NCI-H1930 (cell line): ENCODE measurements at places on chromosomes 13 and 19.
A peak's percentile ranks its signal among the peaks of the same experiment; 100 is the strongest.

DNA sequence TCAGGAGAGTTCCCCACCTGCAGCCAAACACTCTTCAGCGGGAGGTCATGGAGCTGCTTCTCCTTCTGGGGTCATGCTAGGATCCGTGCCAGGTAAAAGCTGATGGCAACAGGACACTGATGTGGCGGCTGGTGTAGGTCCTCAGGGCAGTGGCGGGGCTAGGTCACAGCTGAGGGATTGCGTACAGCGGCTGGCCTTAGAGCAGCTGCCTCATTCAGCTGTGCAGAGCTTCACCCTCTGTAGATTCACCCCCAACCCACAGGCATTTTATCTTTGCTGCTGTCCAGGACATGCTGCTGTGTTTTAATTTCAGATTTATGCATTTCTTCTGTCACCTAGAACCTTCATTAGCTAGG lies 2.3 kb downstream of the MCF2L start:
- DNase-seq, result no peak

- no peak for DNase-seq
Observed at GRCh38 chr19:593505-593904, 3.8 kb downstream of the HCN2 start.

GRCh38 chr19:19746286-19747213 lies 13.6 kb upstream of the ZNF14 start:
- no peak for DNase-seq

DNA sequence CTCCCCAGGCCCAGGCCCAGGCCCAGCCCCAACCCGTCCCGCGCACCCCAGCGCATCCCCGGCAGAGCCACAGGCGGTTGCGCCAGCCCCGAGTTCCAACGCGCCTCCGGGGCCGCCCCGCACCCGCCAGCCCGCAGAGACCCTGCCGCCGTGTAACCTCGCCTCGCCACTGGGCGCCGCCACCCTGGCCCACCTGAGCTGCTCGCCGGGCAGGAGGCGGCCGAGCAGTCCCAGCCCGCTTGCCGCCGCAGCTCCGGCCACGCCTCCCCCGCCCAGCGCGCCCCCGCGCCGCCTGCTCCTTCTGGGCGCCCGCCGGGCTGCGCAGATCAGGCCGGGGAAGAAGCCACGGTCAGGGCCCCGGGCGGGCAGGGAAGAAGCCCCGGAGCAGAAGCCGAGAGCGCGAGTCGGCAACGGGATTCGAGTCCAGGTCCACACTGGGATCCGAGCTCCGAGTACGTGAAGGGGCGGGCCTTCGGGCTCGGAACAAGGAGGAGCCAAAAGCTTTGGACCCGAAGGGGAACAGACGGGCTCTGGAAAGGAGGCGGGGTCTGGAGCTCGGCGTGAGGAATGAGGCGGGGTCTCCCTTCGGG lies at the start of gene MBOAT7:
MBOAT7 (minus strand) TSS at position 436 of the 590 bp plus-strand sequence. CDS start 1,072 bp downstream, outside the sequence.
- peak; percentile 88 for DNase-seq

DNA sequence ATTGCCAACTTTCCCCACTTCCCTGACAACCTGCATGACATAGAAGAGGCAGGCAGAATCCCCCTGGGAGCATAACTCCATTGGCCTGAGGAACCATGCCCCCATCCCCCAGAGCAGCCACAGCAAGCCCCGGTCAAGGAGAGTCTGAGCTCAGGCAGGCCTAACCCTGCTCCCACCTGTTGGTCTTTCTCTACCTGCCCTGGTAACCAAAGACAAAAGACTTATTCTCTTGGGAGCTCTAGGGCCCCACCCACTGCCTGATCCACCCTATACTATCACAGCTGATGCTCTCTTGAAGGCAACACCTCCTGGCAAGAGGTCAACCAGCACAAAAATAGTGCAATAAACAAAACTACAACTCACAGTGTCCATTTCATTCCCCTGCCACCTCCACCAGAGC lies 59.3 kb downstream of the TNFSF13B start:
- DNase-seq, result no peak

GRCh38 chr19:28486926-28487325 lies 726.0 kb downstream of the UQCRFS1 start:
- DNase-seq, result no peak

DNA sequence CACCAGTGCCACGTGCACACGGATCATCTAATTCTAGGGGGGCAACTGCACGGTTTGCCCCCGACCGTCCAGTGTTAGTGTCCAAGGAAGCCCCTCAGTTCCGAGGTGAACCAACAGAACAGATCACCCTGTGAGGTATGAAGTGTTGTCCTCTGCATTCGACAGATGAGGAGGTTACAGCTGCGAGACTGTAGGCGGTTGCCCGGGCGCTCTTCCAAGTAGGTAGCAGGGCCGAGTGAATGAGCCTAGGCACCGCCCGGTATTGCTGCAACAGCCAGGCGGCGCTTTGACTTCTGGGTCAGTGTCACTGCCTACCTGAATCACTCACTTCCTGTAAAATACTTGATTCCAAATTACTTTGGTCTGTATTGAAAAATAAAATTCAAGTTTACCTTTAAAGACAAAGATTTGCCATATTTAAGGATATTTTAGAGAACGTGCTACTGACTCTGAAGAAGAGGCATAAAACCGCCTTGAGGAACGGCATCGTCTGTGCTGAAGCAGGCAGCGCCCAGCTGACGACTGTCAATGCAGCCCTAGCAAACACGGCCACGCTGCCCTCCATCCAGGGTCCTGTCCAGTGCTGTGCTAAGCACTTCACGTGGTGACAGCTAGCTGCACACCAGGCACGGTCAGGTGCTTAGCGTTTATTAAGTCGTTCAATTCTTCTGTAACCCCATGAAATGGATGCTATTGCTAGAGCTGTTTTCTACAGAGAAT lies 19.3 kb upstream of the RASA3 start:
- DNase-seq, result no peak

DNA sequence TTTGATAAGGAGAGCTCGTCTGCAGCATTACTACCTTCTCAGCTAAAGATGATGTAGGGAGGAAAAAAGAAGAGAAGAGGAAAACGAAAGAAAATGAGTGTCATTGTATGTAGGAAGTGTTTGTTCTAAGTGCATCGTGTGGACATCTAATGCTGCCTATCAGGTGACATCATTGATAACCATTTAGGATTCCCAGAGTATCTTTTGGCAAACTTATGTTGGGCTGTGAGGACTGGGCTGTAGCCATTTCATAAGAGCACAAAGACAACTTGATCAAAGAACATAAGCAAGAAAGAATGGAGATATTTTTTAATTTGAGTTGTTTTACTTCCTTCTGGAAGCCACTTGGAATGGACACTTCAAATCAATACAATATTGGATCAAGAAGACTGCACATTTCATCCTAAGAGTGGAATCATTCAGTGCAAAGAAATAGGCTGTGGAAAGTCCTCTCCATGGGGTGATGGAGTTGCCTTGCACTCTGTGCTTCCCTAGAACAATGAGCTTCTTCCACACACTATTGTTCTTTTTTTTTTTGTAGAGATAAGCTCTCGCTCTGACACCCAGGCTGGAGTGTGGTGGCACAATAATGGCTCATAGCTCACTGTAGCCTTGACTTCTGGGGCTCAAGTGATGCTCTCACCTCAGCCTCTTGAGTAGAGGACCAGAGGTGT lies 52.4 kb upstream of the UBL3 start:
- DNase-seq, result no peak

DNA sequence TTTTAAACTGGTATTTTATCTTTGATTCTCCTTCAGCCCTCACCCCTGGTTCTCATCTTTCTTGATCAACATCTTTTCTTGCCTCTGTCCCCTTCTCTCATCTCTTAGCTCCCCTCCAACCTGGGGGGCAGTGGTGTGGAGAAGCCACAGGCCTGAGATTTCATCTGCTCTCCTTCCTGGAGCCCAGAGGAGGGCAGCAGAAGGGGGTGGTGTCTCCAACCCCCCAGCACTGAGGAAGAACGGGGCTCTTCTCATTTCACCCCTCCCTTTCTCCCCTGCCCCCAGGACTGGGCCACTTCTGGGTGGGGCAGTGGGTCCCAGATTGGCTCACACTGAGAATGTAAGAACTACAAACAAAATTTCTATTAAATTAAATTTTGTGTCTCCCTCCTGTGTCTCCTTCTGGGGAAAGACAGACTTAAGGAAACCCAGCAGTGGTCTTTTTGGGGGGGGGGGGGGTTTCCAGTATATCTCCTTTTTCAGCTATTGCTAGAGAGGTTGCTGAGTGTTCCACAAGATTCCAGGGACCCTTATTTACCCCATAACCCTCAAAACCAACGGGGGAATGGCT lies 1.5 kb upstream of the RAD23A start:
- no peak for DNase-seq

GRCh38 chr13:21176982-21177284 lies 475 bp downstream of the MRPL57 start:
- DNase-seq, result no peak

DNA sequence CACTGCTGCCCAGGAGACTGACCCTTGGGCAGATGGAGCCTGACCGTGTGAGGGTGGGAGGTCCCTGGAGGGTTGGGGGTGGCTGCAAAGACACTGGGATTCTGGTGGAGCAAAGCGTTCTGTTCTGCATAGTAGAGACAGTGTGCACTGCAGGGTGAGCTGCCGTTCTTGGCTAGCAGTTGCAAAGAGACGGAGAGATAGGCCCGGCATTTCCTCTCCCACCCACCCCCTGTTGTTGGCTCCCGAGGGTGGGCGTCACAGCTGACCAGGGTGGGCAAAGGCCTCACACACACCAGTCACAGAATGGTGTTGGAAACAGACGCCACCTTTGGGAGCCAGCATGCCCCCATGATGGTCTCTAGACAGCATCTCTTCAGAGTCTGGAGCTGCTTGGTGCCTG lies 11.4 kb downstream of the TMEM255B start:
- DNase-seq, result no peak

DNA sequence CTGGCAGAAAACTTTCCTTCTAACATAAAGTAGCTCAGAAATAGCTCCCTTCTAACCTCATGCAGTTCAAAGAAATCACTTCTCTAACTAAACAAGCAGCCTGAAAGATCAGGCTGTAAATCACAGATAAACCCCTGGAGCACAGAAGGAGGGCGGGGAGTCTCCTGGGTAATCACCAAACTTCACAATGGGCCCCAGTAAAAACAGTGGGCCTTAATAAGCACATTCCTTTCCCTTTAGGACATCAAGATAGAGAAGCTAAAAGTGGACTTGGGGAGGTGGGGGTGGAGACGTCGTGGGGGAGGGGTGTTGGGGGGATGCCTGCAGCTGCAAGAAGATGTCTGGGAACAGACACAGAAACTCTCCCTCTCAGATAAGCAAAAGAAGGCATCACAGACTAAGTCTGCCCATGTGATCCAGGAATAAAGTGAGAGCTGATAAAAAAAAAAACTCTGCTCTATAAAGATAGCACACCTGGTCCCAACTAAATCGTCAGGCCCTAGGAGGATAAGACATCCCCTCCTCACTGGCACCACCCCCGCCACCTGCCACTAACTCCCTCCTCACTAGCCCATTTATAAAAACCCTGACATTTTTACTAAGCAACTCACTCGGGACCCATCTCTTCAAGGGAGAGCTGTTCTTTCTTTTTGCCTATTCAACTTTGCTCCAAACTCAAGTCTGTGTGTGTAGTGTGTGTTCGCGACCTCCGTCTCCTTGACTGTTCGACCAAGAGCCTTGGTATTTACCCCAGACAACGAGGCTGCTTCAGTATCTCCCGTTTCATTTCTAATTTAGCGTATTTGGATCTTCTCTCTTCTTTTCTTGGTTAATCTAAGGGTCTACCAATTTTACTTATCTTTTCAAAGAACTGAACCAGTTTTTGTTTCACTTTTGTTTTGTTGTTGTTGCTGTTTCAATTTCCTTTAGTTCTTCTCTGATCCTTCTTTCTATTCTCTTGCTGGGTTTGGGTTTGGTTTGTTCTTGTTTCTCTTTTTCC lies 31.7 kb downstream of the DNAJC15 start:
- DNase-seq, result no peak

- peak; percentile 26 for DNase-seq
Observed at GRCh38 chr13:27481766-27482165, 31.4 kb upstream of the MTIF3 start.

- DNase-seq, result no peak
Observed at GRCh38 chr13:99435116-99435515, 66.2 kb upstream of the TM9SF2 start.

DNA sequence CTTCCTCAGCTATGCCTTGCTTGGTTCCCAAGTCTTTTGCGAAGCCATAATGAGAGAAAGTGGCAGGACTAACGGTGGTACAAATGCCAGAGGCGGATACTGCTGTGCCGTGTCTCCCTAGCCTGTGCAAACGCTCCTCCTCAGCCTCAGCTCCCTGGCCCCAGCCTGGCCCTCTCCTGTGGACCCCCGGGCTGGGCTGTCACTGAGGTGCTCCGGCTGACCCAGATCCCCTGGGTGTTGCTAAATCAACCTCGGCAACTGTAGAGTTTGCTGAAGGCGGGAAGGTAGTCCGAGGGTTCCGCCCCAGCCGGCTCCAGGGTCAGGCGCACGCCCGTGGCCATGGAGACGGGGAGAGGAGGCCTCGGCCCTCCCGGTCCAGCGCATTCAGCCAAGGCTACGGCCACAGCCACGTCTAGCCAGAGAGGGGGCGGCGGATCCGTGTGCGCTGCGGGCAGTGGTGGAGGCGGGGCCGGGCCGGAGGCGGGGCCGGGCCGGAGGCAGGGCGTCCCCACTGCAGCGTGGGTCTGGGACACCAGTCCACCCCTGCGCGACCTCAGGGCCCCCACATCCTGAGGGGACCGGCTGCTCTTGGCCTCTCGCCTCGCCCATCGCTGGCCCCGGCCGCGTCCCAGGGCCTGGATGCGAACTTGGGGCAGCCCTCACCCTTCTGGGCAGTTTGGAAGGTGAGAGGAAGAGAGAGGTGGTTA lies 16.4 kb upstream of the ZNF492 start:
- no peak for DNase-seq

DNA sequence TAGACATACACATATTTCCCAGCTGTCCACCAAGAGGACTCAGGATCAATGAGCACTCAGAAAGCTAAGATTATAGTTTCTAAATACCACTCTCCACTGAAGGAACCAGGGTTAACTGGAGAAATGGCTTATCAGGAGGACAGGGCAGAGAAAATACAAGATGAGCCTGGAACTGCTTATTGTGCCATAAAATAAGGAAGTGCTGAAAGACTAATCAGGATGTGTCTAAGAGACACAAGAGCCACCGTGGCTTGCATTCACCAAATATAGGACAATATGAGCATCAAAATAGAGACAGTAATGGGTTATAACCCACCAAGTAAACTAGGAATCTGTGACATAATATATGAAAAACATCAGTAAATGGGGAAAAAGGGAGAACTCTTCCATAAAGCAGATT lies 32.8 kb downstream of the KLF12 start:
- no peak for DNase-seq

GRCh38 chr13:79794931-79795330 lies 314.0 kb downstream of the NDFIP2 start:
- no peak for DNase-seq

DNA sequence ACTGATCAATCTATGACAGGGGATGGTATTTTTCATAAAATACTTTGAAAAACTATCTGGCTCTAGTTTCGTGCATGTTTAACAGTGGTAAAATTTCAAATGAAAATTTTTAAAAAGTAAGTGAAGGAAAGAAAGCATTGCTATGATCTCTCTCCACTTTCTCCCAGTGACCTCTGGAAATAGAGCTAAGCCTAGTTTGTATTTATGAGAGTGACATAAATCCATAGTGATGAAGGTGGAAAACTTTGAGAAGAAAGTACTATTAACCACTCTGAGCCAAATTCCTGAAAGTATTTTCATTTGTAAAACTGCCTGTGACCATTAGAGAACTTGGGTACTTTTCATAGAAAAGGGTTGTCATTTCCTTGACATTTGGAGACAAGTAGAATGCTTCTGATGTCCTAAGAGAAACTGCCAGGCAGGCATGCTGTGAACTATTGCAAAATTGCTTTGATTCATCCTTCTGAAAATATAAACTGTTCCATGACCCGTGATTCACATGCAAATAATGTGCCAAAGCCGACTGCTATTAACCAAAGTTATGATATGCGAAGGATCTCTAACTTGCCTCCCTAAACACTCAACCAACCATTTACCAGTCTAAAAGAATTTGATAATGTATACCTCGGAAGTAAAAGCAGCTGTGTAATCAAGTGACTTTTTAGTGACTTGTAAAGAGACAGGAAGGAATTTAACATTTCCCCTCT lies 133.2 kb downstream of the VWA8 start:
- DNase-seq, result no peak
